Temporal lobe (tissue), 4 donors: ENCODE measurements at places on chromosomes 7 and 10. TPM values are rescaled to one million over a fixed set of nuclear protein-coding genes. Genes with fewer than 3 reads are reported as not detected.

The OR9A2 gene
- 0.49 TPM for total RNA-seq

The ADK gene
- 28.0 TPM for total RNA-seq

The SLC16A9 gene
- total RNA-seq, result 9.8 TPM

The CACNB2 gene
- total RNA-seq, result 6.9 TPM

The NEUROG3 gene
- not detected for total RNA-seq

The FEZF1 gene
- 0.25 TPM for total RNA-seq

The ASNS gene
- 47.9 TPM for total RNA-seq

The EPHB6 gene
- 48.7 TPM for total RNA-seq

The GBX1 gene
- not detected for total RNA-seq

The OR2A12 gene
- total RNA-seq, result not detected

The ANKRD7 gene
- total RNA-seq, result 1.7 TPM

The PLCE1 gene
- total RNA-seq, result 6.6 TPM

The LBX1 gene
- total RNA-seq, result not detected

The ZMYND11 gene
- 124 TPM for total RNA-seq

The RNLS gene
- 4.2 TPM for total RNA-seq

The SPDYE6 gene
- not detected for total RNA-seq

The FZD8 gene
- total RNA-seq, result 16.0 TPM

The TDRD1 gene
- total RNA-seq, result 0.25 TPM

The INPP5A gene
- 19.4 TPM for total RNA-seq

The WEE2 gene
- total RNA-seq, result 0.49 TPM

The GRM3 gene
- total RNA-seq, result 86.5 TPM

The GRID2IP gene
- total RNA-seq, result 0.74 TPM

The ZNF783 gene
- 7.9 TPM for total RNA-seq

The LAMB1 gene
- 29.5 TPM for total RNA-seq

The NPFFR1 gene
- total RNA-seq, result 1.5 TPM

The CFAP70 gene
- 0.49 TPM for total RNA-seq

The FERD3L gene
- total RNA-seq, result not detected

The SCART1 gene
- total RNA-seq, result 0.49 TPM

The SLC39A12 gene
- total RNA-seq, result 2.2 TPM

The OPALIN gene
- not detected for total RNA-seq

The BTBD16 gene
- total RNA-seq, result not detected

The CCSER2 gene
- 70.6 TPM for total RNA-seq

The CREB5 gene
- 6.1 TPM for total RNA-seq

The SFRP5 gene
- total RNA-seq, result 1.2 TPM

The CYP3A7 gene
- not detected for total RNA-seq

The SLC26A3 gene
- not detected for total RNA-seq

The SPOCK2 gene
- total RNA-seq, result 25.8 TPM

The OR6B1 gene
- total RNA-seq, result not detected

The STEAP1B gene
- 1.2 TPM for total RNA-seq

The TRPV5 gene
- total RNA-seq, result not detected

The FGFBP3 gene
- total RNA-seq, result 22.1 TPM

The CASTOR2 gene
- 33.9 TPM for total RNA-seq

The CNPY1 gene
- 0.74 TPM for total RNA-seq

The GJD4 gene
- not detected for total RNA-seq
